ENCODE measurements at places on chromosomes 12 and 14.

DNA sequence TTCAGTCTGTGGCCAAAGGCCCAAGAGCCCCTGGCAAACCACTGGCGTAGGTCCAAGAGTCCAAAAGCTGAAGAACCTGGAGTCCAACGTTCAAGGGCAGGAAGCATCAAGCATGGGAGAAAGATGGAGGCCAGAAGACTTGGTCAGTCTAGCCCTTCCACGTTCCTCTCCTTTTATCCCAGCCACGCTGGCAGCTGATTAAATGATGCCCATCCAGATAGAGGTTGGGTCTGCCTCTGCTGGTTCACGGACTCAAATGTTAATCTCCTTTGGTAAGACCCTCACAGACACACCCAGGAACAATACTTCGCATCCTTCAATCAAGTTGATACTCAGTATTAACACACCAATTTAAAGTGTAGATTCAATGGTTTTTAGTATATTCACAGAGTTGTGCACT, 21.1 kb upstream of the OS9 start:
- no peak for DNase-seq

GRCh38 chr14:102633906-102634595, 41.6 kb downstream of the RCOR1 start:
- DNase-seq, result no peak

DNA sequence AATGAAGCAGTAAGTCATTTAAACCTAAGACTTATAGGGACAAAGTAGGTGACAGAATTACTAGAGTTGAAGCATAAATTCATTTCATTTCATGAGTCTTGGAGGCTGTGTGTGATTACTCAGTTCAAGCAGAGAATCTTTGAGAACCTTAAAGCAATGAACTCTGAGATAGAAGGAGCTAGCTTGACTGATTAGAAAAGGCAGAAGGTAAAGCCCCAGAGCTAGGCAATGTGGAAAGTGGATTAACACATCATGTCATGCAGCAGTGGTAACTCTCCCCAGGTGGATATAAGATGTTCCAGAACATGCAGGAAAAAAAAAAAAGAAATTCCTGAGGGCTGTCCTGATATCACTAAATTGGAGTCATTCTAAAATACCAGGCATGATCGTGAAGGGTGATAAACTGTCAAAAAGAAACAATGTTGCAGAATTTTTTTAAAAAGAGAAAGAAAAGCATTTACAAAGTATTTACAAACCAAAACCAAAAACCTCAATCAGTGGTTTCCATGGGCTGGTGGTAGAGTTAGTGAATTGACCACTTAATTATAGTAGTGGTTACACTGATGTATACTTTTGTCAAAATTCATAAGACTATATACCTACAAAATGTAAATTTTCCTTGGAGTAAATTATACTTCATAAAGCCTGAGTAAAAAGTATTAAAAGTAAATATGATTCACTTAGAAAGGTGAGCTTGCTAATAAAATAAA, 12.7 kb upstream of the SLC16A7 start:
- DNase-seq, result no peak

- no peak for DNase-seq
These were observed 181.6 kb upstream of the PZP start for GRCh38 chr12:9389796-9390195.

DNA sequence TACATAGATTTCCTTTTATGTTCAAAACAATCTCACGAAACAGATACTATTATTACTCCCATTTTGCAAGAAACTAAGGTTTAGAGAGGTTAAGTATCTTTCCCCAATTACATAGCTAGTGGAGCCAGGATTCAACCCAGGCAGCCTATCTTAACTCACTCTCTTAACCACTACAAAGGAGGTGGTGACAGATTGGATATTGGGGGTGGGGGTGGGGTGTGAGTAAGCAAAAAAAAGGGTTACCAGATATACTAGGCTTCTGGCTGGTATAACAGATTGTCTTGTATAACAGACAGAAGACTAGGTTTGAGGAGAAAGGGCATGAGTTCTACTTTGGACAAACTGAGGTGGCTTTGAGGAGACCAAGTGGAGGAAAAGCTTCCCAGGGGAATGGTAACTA, 2.1 kb downstream of the GMFB start:
- no peak for DNase-seq

DNA sequence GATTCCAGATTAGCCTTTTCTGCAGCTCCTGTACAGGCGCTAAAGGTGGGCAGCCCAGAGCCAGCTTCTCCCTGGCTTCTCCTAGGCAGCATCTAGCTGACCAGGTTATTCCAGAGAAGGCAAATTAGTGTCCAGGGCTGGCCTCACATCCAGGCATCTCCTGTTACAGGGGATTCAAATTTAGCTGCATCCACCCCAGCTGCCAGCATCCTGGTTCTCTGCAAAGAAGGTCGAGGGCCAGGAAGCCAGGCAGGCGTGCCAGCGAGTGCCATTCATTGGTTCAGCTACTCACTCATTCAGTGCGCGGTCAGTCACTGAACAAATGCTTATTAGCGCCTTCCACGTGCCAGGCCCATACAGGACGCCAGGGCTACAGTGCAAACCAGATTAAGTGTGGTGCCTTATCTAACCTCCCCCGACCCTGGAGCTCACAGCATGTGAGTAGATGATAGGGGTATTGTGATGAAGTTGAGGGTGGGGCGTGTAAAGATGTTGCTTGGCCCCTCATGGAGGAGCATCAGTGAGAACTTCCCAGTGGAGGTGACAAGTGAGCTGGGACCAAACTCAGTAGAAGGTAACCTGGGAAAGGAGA, 15.7 kb upstream of the FAM222A start:
- DNase-seq, result no peak

DNA sequence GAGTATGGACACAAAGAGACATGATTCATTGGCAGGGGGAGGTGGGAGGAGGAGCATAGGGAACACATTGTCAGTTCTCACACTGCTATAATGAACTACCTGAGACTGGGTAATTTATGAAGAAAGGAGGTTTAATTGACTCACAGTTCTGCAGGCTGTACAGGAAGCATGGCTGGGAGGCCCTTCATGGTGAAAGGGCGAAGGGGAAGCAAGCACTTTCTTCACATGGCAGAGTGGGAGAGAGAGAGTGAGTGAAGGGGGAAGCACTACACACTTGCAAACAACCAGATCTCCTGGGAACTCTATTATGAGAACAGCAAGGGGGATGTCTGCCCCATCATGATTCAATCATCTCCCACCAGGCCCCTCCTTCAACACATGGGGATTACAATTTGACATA, 391.8 kb downstream of the BMP4 start:
- no peak for DNase-seq

GRCh38 chr14:53526200-53526599, 373.1 kb upstream of the DDHD1 start:
- no peak for DNase-seq

DNA sequence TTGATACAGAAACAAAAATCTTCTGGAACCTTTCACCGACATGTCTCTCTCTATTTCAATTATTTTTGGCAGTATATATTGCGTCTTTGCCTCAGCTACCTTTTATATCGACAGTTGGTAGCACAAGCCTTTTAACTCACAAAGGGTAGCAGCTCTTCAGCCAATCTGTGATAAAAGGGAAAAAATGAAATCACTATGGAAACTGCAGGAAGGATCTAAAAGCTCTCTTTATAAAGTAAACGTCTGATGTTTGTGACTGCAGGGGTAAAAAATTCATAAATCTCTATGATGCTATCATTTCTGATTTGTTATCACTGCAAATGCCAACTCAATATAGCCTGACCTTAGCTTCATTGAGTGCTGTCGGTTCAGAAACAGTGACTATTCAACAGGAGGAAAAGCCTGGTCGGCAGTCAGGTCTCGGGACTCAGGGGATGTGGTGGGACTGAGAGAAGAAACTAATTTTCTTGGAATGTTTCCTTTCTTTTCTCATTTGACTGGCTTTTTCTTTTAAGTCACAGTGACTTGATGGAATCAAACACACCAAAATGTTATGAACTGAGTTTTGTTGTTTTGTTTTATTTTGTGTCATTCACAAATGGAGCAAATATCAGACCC, 5.9 kb upstream of the RMST start:
- no peak for DNase-seq

Measured in neural crest cell (in vitro differentiated cells).